RWPE1 (cell line): ENCODE measurements at places on chromosomes 11 and 22.

- no peak for DNase-seq
Observed at GRCh38 chr11:293852-294661, 5.1 kb downstream of the PGGHG start.

GRCh38 chr22:45617948-45618347, 53.7 kb upstream of the ATXN10 start:
- DNase-seq: no peak

- DNase-seq: no peak
Observed at GRCh38 chr11:47711225-47711624, 3.9 kb downstream of the AGBL2 start.

DNA sequence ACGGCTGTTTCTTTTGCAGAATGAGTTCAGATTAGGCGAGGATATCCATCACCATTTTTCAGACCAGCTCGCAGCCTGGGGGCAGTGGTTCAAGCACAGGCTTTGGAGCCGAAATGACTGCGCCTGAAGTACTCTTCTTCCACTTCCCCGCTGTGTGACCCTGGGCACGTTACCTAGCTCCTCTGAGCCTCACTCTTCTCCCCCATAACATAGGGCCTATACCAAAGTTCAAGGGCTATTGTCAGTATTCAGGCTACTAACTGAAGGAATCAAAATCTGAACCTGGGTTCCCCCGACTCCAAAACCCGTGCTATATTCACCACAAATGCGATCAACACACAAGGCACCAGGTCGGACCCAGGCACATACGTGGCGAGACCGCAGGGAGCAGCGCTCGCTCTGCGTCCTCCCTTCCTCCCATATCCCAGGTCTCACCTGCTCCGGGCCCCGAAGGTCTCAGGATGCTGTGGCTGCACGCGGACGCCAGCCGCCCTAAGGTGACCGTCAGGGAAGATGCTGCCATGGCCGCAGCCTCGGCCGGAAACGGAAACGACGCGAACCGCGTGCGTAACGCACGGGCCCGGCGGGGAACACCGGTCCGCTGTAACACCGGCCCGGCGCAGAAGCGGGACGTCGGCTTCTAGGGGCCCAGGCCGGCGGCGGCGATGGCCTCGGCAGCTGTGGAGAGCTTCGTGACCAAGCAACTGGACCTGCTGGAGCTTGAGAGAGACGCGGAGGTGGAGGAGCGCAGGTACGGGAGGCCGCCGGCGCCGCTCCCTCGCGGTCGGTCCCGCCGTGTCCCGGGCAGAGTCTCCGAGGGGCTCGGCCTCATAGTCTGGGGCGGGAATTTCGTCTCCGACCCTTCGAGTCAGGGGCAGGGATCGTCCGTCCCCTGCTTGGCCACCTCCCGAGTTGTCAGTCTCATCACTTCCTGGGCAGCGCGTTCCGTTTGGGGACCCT, at the start of the genes IGHMBP2 and MRPL21:
IGHMBP2 (plus strand) TSS at position 604 of the 960 bp plus-strand sequence; CDS start at position 666, 62 bp downstream.
MRPL21 (minus strand) TSS at position 545 of the 960 bp plus-strand sequence; CDS start at position 523, 22 bp downstream.
- peak; percentile 88 for DNase-seq

DNA sequence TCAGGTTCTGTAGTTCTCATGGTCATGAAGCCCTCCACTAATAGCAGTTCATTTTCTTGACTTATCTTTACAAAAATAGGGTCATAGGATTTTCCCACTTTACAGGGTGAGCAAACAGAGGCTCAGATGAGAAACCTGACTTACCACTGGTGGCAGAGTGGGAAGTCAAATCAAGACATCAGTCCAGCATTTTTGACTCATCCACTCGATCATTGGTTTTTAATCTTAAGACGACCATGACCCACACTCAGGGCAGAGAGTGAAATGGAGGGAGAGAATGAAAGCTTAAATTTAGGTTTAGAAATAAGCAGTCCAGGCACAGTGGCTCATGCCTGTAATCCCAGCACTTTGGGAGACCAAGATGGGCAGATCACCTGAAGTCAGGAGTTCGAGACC, 42.1 kb downstream of the RTL6 start:
- DNase-seq: no peak

GRCh38 chr22:19832476-19833108, 22.1 kb downstream of the GNB1L start:
- no peak for DNase-seq

DNA sequence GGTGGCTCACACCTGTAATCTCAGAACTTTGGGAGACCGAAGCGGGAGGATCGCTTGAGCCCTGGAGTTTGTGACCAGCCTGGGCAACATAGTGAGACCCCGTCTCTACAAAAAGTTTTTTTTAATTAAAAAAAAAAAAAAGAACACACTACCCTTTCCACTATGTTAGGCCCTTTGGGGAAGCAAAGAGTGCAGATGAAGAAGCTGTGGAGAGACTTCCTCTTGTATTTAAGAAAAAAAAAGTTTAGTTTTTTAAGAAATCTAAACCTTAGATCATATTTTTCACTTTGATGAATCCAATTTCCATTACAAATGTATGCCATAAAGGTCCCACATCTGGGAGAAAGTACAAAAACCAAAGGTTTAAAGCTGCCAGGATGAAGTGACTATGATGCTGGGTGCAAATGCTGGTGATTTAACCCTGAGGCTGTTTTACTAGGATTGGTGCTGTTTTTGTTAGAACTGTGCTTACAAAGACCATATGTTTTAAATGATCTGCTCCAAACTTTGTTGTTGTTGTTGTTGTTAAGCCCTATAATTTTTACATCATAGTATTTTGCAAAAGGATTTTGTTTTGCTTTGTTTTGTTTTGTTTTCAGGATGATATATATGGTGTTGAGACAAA, 28.9 kb upstream of the ACER3 start:
- DNase-seq: no peak

GRCh38 chr11:67002297-67002913, 20.5 kb upstream of the SYT12 start:
- no peak for DNase-seq

- no peak for DNase-seq
Observed at GRCh38 chr11:79422866-79423265, 18.0 kb downstream of the TENM4 start.

GRCh38 chr11:118430956-118431355, 5.3 kb upstream of the KMT2A start:
- DNase-seq: no peak

DNA sequence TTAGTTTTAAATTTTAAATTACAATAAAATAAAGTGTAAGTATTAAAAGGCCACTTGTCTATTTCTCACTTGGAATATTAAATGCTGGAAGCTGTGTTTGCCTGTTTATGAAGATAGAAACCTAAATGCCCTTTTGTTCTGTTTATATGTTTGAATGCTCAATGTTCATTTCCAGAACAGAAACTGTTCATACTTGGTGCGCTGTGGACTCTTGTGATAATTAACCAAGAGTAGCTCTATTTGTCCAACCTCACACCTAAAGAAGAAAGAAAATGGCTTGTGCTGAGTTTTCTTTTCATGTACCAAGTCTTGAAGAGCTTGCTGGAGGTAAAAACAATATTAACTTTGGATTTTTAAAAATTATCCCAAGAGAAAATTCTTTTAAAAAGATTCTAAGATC, 5.7 kb downstream of the C11orf54 start:
- no peak for DNase-seq

- DNase-seq: peak; percentile 8
Observed at GRCh38 chr11:101446238-101446637, 137.6 kb downstream of the TRPC6 start.
